Posterior cingulate gyrus (tissue), 11 donors: ENCODE measurements at places on chromosomes 16 and 17.
A peak's percentile ranks its signal among the peaks of the same experiment; 100 is the strongest.

GRCh38 chr17:57523926-57524632, 221.0 kb downstream of the CCDC182 start:
- no peak for DNase-seq

- peak; percentile 87 for DNase-seq
Measured at GRCh38 chr17:38431346-38432145, 3.3 kb downstream of the ARHGAP23 start.

- peak; percentile 85 for DNase-seq
Measured at GRCh38 chr17:78250891-78251772, 19.7 kb downstream of the TMEM235 start.

GRCh38 chr16:2486645-2487516, 12.0 kb downstream of the TBC1D24 start:
- DNase-seq = no peak

DNA sequence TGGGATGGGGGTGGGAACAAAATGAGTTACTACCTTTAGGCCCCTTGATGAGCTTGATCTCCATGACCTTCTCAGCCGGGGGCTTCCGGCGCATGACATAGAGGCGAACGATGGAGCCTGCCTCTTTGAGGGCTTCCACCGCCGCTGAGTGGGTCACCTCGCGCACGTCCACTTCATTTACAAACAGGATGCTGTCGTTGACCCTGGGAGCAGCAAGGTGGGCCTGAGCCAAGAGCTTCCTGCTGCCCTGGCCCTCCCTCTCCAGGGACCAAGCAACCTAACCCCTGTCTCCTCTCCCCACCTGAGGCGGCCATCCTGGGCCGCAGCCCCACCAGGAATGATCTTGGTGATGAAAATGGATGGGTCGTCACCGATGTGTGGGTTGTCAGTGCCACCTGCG, 16.2 kb downstream of the DLG4 start:
- no peak for DNase-seq

GRCh38 chr17:17681187-17681743, at the start of gene RAI1:
RAI1 (plus strand) TSS chr17:17681458; CDS start chr17:17792949, 111,491 bp downstream.
- peak; percentile 91 for DNase-seq

DNA sequence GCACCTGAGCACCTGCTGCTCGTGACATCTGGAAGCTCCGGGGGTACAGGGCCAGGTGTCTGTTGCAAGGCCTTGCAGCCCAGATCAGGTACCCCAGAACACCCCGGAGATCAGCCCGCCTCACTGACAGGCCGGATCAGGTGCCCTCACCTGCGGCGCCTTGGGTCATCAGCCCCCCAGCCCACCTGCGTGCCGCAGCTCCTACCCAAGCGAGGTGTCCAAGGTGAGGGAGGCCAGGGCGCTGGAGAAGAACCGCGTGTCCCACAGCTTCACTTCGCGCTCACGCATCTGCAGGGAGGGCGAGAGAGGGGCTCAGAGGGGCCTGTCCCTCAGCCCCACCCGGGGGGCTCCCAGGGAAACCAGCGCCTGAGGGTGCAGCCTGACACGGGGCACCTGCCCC, 16.1 kb downstream of the VASN start:
- no peak for DNase-seq

DNA sequence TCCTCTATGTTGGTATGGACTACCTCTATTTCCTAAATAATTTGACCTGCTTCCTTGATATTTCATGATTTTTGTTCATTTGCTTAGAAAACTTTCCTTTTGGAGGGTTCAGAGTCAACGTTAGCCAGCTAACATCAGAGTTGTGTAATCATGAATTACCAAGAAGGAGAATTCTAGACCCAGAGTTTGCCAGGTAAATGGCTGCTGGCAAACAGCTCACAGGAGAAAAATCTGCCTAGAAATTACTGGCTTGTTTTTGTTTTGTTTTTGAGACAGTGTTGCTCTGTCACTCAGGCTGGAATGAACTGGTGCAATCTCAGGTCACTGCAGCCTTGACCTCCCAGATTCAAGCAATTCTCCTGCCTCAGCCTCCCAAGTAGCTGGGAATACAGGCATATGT, 111.4 kb upstream of the SALL1 start:
- no peak for DNase-seq

- DNase-seq = peak; percentile 93
Measured at GRCh38 chr17:27384261-27384701, 72.0 kb upstream of the KSR1 start.

DNA sequence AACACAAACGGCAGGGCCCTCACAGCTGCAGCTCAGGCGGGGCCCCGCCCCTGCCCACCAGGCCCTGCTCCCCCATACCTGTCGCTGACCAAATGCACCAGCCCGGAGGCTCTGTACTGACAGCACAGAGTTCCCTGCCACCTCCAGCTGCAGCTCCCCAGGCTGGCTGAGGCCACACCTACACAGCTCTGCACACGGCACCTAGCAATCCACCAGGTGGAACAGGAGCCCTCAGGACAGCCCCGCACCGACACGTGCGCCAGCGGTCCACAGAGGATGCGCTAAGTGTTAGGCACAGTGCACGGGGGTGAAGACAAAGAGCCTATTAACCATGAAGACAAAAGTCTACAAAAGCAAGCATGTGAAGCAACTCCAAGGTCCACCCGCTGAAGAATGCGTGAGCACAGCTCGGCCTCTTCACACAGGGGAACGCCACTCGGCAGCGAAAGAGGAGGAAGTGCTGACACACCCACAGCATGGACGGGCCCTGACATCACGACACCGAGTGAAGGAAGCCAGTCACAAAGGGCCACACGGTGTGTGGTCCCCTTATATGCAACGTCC, 5.4 kb downstream of the ZCCHC14 start:
- peak; percentile 48 for DNase-seq

DNA sequence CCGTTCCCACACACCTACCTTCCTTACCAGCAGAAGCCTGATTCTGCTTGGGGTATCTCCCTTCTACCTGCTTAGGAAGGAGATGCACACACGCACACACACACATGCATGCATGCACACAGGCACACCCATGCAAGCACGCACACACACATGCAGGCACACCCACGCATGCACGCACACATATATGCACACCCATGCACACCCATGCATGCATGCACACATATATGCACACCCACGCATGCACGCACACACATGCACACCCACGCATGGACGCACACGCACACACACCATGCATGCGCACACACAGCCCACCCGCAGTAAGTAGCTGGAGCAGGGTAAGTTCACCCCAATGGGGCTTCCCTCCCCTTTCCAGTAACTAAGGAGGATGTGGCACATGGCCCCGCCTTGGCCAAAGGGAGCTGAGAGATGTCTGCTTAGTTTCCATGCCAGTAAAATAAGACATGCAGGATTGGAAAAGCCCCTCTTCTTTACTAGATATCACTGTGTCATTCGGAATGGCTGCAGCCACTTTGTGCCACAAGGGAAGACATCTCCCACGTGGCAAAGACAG, 33.7 kb downstream of the ADCY9 start:
- no peak for DNase-seq

GRCh38 chr17:76747716-76748363, 9.9 kb downstream of the MFSD11 start:
- no peak for DNase-seq

DNA sequence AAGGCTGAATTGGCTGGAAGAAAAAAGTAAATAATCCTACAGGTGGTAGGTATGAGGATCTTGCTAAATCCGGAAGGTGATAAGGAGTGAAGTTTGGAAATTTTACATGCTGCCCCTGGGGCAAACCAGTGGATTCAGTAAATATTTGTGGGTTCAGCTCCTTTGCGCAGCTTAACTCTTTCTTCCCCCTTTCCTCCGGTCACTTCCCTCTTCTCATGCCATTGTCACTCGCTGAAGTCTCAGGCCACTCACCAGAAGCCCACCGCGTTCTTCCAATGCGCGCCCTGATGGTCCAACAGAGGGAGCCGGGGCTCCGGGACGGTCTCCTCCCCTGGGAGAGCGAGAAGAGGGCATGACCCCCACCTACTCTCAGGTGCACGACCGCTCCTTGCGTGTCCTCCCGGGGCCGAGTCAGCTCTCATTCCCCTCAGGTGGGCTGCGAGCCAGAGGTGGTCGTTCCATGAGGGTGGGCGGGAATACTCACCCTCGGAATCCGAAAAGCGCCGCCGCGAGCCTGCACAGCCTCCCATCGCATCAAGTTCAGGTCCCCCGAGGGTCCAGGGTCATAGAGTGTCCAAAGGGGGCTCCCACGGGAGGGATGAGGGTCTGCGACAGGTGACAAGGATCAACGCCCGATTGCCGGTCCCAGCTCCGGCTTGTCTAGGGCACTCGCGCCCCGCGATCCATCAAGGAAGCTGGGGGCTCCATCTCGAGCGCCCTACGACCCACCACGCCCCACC, 474 bp downstream of the CLN3 start:
- DNase-seq = peak; percentile 20
